ENCODE measurements at places on chromosomes 1 and 21.

DNA sequence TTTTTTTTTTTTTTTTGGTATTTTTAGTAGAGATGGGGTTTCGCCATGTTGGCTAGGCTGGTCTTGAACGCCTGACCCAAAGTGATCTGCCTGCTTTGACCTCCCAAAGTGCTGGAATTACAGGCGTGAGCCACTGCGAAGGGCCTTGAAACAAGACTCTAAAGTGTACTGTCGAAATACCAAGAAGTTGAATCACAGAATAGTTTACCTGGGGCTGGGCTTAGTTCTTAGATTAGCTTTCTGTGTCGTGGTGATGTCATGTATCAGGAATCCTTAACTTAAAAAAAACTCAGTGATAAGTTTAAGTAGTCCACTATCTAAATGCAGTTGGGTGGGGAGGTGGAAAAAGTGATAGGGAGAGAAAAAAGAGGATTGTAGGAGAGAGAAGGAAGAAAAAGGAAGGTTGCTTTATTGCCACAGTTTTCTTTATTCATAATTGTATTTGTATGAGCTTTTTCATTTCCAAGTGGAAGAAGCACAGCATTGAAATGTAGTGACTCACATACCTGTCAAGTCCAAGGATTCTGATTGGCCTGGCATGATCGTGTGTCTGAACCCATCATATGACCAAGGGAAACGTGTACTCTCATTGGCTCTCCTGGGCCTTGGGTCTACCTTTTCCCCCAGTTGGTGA, 13.4 kb downstream of the ITSN1 start:
- DNase-seq = peak; percentile 33

DNA sequence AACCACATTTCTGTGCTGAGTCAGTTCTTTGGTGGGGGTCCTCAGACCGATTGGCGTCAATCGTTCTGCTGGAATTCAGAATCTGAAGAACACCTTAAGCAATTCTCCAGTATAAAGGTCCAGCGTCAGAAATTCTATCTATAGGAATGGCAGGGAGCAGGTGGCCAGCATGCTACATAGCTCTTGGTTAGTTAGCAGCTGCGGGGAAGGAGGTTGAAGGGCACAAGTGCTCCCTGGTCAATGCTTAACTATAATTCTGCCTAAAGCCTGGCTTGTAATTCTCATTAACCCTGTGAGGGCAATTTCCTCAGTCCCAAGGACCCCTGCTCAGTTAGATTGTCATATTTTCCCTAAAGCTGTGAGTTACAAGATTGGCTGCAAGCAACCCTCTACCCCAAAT, 54.3 kb upstream of the GALNT2 start:
- DNase-seq = no peak

DNA sequence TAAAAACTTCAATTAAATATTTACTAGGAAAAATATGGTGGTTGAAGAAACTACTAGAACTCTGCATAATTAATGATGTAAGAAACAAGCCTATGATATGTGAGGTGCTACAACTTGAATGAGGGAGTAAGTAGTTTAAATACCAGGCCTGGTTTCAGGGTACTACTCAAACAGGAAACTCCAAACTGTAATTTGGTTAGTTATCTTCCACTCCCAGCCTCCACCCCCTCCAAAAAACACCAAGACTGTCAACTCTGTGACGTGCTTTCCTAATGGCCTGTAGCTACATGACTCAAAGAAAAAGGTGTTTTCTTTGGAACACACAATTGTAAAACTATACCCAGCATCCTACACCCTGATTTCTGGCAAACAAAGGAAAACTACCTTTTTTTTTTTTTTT, 55.9 kb upstream of the RCC1 start:
- peak; percentile 11 for DNase-seq

DNA sequence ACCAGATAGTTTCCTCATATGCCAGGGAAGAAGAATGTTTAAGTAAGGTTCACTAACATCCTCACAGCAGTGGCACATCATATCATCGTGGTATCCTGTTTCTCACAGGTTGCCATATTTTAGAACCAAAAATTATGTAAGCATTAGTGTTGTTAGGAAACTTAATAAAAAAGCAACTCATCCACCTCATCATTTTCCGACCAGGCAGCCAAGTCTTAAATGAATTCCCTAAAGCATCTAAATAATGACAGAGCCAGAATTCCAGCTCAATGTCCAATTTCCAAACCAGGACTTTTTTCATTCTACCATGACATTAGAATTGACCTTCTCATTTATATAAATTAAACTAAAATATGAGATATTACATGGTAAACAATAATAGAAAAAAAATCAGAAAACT, 272.7 kb downstream of the NTNG1 start:
- DNase-seq = no peak

DNA sequence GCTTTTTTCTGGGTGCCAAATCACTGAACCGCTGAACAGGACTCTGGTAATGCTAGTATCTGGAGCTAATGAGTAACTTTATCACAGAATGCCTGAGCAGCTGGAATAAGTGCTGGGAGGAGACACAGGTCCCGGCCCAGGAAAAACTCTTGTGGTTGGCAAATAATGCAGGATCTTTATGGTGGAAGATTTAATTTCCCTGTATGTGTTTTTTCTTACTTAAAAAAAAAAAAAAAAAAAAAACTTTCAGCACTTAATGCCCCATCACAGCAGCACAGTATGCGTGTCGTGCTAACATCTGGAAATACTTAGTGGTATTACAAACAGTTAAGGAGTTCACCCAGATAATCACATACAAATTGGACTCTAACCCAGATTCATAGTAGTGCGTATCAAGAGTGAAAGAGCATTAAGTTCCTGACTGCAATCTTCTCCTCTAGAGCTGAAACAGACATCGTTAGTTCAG, 220.7 kb downstream of the TOMM20 start:
- peak; percentile 76 for DNase-seq

DNA sequence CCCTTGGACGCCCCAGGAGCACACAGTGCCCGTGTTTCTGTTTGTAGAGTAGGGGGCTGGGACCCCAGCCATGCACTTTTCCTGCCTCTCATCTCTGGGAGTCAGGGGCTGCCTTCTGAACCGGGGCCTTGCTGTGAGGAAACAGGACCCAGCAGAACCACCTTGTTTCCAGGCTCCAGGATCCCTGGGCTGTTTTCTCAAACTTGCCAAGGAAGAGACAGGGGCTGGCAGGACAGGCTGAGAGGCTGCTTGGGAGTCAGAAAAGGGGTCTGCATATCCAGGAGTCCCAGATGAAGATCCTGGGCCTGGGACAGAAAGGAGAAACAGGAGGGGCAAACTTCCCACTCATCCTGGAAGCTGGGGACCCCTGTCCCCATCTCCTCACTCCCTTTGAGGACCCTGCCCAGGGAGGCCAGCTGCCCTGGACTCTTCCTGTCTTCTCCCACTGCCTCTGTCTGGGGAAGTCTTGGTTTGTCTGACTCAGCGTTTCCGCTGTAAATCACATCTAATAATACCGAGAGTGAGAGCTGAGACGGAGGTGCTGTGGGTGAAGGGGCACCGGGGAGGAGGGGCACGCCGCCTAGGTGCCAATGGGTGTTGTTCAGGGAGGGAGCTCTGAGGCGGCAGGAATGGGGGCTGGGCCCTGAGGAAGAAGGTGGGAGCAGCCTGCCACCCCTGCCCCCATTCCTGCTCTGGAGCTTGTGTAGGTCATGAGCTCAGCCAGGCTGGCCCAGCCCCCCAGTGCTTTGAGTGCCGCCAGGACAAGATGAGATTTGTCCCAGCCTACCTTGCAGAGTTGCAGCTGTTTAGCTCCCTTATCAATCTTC, 16.7 kb downstream of the POU3F1 start:
- peak; percentile 65 for DNase-seq

DNA sequence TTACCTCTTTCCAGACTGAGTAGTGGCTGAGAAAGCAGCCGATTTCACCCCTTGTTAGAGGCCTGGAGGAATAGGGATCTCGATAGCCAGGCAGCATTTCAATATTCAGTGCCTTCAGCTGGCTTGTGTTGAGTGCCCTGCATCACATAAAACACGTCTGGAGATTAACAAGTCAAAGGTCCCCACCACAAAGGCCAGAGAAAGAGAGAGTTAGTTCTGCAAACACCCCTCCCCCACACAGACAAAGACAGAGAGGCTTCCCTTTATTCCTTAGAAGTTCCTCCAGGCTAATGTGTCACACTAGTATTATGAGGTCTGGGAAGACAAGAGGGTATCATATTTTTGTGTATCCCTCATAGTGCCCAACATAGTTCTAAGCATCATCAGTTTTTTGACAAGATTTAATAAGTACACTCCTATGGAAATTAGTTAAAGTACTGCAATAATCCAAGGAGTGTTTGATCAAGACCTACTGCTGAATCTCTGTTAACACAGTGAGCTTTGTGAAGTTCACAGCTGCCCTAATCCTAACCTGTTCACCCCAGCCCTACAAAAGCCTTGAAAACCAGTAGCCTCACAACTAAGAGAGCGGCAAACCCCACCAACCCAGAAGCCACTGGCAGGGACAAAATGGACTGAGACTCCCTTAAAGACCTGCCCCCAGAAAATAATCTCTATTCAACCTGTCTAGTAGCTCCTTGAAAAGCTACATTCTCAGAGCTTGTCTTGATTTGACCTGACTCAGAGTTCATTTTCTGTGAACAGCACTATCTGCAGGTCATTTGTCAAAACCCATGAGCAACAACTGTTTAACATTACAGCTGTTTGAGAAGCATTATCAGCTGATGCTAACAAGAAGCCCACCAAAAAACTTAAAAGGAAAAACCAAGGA, 91.9 kb downstream of the COLGALT2 start:
- DNase-seq = peak; percentile 78

DNA sequence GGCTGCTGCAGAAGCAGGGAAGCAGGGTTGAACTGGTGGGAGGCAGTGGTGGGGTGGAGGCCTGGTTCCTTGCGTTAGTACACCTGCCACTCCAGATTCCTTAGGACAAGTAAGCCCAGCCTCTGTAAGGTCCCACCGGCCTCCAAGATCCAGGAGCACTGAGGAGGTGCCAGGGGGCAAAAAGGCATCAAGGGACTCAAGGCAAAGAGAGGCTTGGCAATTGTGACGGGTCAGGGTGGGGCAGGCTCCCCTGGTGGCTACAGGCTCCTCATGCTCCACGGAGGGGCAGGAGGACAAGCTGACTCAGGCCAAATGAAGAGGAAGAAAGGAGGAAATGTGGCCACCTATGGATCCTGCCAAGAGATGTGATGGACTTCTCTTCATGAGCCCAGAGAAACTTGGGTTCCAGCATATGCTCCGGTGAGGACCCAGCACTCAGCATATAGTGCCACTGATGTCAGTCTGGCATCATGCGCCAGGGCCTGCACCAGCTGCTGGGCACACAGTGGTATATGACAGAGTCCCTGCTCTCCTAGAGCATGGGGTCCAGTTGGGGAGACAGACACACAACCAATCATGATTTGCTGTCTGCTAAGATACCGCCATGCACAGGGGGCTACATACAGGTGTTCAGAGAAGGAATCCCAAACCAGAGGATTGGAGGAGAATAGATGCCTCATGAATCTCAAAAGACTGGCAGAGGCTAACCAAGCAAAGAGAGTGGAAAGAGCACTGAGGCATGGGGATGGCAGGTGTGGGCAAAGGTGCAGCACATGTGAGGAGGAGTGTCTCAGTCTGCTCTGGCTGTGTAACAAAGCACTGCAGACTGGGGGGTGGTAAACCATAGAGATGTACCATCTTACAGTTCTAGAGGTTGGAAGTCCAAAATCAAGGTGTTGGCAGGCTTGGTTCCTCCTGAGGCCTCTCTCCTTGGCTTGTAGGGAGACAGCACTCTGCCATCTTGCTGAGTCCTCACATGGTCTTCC, 249.7 kb downstream of the RHOU start:
- no peak for DNase-seq

DNA sequence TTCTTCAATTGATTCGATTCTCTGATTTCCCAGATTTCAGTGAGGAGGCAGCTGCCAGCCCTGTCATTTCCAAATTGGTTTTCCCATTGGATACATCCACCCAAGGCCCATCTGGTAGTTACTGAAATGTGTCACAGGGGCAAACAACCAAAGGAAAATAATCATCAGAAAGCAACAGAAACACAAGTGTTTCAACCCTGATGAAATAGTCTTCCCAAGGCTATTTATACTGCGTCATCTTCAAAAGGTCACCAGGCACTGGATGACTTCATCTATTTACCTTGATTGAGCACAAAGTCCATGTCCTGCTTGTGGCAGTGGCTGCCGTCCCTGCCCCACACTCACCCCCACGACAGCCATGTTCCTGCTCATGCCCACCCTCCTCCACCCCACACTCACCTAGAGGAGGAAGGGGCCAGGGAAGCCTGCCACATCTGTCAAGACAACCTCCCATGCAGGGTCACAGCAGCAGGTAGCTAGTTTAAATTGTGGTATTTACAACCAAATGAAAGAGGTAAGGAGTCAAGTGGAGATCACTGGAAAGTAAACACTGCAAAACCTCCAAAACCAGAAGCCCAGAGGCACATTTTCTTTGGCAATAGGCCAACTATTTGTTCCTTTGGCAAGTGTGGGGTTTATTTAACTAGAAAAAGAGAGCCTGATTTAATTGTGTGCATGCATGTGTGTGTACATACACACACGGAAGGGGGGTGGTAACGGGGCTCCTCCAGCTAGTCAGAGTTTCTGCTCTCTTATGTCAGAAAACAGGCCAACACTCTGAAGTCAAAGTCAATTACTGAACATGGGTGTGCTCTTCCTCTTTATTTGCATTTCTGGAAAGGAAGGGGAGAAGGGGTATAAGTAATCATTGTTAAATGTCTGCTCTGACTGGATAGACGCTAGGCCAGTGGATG, 49.5 kb upstream of the RAB4A start:
- peak; percentile 70 for DNase-seq

- no peak for DNase-seq
Measured at GRCh38 chr21:30717105-30717504, 1.5 kb downstream of the KRTAP21-3 start.

GRCh38 chr1:116909512-116910378, at the start of gene PTGFRN:
Gene PTGFRN (plus strand): TSS chr1:116909916. CDS start chr1:116910204, 288 bp downstream.
- peak; percentile 90 for DNase-seq

GRCh38 chr1:232904566-232904965, 45.8 kb upstream of the NTPCR start:
- no peak for DNase-seq

DNA sequence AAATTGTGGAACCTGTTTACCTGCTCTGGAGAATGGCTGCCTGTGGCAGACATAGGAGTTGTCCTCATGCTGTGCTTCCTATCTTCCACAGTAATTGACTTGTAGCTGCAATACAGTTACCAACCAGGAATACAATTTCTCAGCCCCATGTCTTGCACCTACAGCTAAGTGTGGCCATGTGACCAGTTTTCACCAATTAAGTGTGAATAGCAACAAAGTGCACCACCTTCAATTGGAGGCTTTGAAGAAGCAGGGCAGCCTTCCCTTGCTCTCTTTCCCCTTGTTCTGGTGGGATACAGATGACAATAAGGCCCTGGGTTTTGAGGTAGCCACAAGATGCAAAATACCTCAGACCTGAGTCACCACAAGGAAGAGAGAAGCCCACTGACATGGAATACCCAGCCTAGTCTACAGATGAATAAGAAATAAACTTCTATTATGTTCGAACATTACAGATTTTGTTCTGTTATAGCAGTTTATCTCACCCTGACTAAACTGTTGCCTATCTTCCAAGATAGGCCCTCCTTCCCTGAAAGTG, 70.2 kb upstream of the S1PR1 start:
- DNase-seq = no peak

GRCh38 chr1:162003830-162004215, 19.8 kb downstream of the OLFML2B start:
- peak; percentile 17 for DNase-seq

- DNase-seq = no peak
Measured at GRCh38 chr1:236530959-236531358, 7.2 kb downstream of the LGALS8 start.

All from eye (tissue), 1 donor.